ENCODE measurements at places on chromosomes 2 and 18.

DNA sequence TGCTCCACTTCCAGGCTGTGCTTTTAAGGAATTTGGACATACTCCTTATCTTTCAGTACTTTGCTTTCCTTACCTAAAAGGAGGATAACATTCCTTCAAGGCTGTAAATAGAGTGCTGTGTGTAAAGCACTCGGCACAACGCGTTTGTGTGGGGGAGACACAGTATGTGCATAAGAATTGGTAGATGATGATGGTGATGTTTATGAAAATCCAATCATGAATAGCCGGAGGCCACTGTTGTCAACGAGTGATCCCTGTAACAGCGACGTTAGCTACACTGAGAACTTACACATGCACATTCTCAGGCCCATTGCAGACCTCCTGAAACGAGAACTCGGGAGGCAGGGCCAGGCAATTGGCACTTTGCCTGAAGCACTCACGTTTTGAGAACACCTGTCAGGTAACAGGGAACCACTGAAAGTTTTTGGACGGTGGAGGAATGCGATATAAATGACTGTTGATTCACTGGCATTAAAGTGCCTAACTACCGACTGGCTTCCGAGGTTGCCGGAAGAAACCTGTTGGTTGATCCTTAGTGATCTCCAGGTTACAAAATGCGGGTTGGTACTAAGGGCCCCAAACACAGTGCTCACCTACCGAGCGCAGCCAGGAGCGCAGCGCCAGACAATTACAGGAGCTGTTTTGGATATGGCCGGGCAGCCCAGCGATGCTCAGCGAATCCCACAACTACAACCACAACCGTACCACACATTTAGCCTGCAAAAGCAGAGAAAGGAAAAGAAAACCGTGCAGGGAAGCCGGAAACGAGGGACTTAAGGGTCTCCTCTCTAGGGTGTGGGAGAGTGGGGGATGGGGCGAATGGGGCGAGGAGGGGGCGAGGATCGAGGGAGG, 1.0 kb upstream of the MAP4K4 start:
- DNase-seq, result no peak

DNA sequence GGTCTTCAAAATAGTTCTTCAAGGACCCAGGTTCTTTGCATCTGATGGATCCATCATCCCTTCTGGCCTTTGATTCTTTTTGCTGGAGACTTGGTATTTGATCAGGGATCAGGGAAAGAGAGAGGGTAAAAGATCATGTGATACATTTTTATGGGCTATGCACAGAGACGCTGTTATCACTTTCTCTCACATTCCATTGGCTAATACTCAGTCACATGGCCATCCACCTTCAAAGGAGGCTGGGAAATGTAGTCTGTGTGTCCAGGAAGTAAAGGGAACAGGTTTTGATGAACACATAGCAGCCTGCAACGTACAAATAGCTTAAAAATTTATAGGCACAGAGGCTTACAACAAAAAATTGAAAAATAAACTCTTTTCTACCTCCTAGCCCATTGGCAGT, 629.6 kb upstream of the FANCL start:
- DNase-seq, result no peak

DNA sequence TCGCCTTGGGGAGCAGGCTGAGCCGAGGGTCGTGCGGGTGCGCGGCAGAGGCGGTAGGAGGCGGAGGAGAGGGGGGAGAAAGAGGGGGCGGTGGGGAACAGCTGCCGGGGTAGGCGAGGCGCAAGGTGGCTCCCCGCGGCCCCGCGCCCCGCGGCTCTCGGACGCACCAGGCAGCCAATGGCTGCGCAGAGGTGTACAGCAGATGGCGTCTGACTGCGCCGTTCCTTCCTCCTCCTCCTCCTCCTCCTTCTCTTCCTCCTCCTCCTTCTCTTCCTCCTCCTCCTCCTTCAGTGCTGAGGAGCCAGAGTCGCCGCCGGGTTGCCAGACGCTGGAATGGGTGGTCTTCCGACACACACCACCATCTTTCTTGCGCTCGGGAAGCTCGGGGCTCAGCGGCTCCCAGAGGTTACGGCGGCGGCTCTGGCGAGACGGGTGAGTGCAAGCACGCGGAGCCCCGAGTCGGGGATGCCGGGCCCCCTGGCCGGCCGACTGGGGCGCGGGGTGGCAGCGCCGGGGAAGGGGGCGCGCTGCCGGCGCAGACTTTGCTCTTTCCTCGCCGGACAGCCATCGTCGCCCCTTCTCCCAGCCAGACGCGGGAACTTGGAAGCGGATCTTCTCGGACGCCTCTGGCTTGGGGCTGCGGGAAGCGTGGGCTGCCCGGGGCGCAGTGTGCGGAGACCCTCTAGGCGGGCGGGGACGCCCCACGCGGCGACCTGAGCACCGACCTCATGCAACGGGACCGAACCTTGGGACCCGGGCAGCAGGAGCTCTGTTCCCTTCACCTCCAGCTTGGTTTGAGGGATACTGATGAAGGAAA, at the start of gene THSD7B:
TSS of gene THSD7B (plus strand) at position 290 of the 817 bp plus-strand sequence. CDS start 116,634 bp downstream, outside the sequence.
- DNase-seq, result no peak

- DNase-seq, result no peak
Measured at GRCh38 chr2:179106342-179106675, 56.4 kb upstream of the CCDC141 start.

DNA sequence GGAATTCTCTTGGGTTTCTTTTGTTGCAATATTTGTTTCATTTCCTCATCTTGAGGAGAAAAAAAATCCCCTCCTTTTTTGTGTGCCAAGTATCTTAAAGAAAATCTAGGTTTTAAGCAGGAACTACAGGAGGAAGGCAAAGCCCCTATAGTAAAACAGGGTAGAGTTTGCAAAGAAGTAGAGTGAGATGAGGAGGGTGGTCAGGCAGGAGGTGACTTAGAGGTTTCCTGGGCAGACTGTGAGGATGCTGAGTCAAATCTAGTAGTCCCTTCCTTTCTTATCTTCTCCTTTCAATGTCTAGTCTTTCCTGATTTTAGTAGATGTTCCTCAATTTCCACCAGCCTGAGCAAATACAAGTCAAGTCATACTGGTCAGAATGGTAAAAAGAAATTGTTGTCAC, 222.5 kb downstream of the PMAIP1 start:
- no peak for DNase-seq

DNA sequence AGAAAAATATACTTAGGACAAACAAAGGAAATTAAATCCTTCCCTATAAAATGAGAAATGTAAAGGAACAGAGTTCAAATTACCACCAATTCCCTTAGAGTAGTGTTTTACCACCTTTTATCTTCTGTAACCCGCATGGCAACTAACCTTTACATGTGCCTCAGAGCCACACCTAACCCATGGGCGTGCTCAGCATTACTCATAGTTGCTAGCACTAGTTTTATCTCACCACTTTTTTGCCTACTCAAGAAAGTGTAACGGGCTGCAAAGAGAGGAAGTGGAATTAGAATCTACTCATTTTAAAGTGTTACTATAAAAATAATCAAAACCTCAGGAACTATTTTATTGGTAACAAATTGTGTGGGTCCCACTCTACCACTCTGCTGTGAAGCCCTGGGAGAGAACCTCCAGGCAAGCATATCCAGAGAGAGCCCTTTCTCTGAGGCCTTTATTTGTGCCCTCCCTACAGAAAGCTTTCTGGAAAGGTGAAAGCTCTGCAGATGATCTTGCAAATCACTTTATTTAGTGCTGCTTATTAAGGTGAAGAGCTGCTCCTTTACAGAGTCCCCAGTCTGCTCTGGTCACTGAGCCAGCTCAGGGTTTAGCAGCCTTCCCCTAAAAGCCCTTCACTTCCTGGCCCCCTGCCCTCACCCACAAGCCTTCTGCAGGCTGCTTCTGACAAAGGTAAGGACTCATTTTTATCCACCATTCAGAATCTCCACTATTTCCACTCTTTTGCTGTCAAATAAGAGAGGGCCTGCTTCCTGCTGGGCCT, 98.8 kb downstream of the TRABD2A start:
- DNase-seq, result no peak

GRCh38 chr2:187838690-187839089, 284.5 kb upstream of the TFPI start:
- no peak for DNase-seq

- no peak for DNase-seq
Measured at GRCh38 chr2:109335631-109336176, 206.7 kb downstream of the SH3RF3 start.

GRCh38 chr2:164881524-164881923, 39.9 kb upstream of the COBLL1 start:
- no peak for DNase-seq

- DNase-seq, result no peak
Measured at GRCh38 chr18:23969664-23970063, 44.9 kb upstream of the TTC39C start.

GRCh38 chr18:40897884-40898283, 1057.2 kb upstream of the PIK3C3 start:
- no peak for DNase-seq

DNA sequence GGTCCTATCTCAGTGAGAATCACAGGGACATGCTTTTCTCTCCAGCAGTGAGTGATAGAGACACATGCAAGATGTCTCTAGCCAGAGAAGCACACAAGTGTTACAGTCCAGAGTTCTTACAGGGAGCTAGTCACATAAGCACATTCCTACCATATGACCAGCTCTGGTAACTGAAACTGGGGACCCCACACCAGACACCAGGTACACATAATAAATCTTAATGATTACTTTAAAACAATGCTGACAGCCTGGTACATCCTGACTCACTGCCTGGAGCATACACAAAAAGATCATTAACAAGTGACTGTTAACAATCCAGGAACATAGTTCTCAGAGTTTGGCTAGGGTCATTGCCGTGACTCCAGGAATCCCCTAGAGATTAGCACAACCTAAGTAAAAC, 53.6 kb downstream of the GALNT1 start:
- no peak for DNase-seq

GRCh38 chr2:213425618-213426017, 141.4 kb downstream of the SPAG16 start:
- no peak for DNase-seq

DNA sequence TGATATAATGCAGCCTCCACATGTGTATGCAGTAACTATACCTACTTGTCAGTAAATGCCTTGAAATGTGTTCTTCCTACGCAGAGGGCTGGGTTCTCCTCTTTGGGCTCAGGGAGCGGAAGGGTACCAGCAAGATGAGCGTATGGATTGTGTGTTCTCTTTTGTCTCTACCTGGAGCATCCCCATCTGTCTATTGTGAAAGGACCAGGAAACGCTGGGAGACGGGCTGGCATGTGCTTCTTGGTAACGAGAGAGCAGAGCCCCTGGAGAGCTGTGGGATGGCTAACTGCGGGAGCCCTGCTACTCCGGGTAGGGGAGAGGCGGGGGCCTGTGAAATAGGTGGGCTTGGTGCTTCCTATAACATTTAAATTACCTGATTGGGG, 80.9 kb downstream of the BCL2 start:
- DNase-seq, result no peak

- no peak for DNase-seq
Measured at GRCh38 chr2:238339814-238340213, 19.5 kb downstream of the TRAF3IP1 start.

GRCh38 chr2:127945281-127945680, 59.5 kb upstream of the AMMECR1L start:
- DNase-seq, result no peak

- no peak for DNase-seq
Measured at GRCh38 chr2:209577376-209578357, 153.8 kb downstream of the MAP2 start.

DNA sequence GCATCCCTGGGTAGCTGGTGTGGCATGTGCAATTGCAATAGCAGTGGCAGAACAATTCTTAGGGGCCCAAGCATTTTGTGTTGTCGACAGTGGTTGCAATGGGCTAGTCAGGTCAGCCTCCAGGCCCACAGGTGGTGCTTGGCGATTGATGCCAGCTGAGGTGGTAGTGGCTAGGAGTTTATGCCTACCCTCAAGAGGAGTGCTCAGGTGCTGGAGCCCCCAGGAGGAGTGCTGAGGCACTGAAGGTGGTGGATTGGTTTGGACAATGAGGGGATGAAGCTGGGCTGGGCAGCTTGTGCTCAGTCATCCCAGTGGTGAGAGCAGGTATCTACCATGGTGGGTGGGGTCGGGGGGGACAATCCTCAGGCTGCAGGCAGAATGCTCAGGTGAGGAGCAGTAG, 877.9 kb upstream of the TMEFF2 start:
- no peak for DNase-seq

DNA sequence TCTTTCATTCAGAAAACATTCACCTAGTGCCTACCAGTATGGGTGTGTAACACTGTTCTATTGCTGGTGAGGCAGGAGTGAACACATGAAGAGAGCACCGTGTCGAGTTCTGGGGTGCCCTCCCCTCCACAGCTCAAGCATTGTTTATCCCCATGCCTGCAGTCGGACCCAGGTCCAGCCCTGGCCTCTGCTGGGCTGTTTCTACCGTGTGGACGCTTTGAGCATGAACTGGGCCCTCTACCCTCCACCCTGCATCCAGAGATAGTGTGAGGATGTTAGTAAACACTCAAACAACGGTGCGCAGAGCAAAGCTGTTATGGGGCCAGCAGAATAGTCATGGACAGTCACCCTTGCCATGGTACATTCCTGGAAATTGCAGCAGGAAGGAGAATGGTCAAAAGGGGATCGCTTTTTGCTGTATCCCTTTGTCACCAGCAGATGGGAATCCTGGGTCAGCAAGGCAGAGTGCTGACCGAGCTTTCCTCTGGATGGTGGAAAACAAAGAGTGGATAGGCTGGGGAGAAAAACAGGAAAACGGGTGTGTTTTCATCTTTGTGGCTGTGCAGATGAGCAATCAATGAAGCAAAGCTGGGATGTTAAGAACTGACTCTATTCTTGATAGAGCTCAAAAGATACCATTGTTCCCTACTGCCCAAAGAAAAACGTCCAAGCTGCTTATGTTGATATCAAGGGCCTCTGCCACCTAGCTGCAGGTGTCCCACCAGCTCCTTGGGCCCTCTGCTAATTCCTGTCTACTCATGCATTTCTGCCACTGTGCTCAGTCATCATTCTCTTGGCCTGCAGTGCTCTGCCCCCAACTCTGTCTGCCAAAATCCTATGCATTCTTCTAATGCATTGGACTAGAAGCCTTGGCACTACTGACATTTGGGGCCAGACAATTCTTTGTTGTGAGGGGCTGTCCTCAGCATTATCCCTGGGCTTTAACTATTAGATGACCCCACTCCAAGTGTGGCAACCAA, 38.7 kb downstream of the REEP1 start:
- DNase-seq, result no peak

DNA sequence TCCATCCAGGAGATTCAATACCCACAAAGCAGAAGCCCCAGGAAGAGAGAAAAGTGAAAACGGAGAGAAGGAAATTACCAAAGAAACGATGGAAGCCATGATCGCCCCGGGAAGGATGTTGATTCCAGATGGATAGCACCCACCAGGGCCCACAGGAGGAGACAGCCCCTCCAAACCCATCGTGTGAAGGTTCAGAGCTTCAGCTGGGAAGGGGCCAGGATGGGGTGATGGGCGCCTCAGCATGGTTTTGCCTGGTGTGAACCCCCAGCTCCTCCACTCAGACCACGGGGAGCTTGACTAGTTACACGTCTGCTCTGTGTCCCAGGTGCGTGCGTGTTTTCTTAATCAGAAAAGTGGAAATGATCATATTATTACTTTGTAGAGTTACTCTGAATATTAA, 264.5 kb downstream of the EIPR1 start:
- DNase-seq, result no peak

GRCh38 chr2:109615637-109616144, 1.5 kb downstream of the SOWAHC start:
- DNase-seq, result no peak
